ENCODE measurements at places on chromosomes 16 and 17. TPM values are rescaled to one million over a fixed set of nuclear protein-coding genes. Genes with fewer than 3 reads are reported as not detected.

The DYNLRB2 gene
- total RNA-seq, result not detected

The CDT1 gene
- 5.0 TPM for total RNA-seq

The TOB1 gene
- total RNA-seq, result 21.9 TPM

The CD7 gene
- not detected for total RNA-seq

The ARHGAP23 gene
- total RNA-seq, result 60.0 TPM

The TEKT1 gene
- total RNA-seq, result not detected

The TSPAN10 gene
- 0.81 TPM for total RNA-seq

The ITGB4 gene
- 0.40 TPM for total RNA-seq

The G6PC1 gene
- total RNA-seq, result not detected

The WSCD1 gene
- 1.3 TPM for total RNA-seq

The SLC5A2 gene
- not detected for total RNA-seq

The KRTAP3-2 gene
- total RNA-seq, result not detected

The CBLN1 gene
- total RNA-seq, result not detected

The DRC3 gene
- total RNA-seq, result 0.66 TPM

The CCDC78 gene
- 0.79 TPM for total RNA-seq

The HS3ST3A1 gene
- 1.5 TPM for total RNA-seq

The GJD3 gene
- total RNA-seq, result 2.0 TPM

The CACNG5 gene
- not detected for total RNA-seq

The MAFG gene
- total RNA-seq, result 17.3 TPM

The FNDC8 gene
- total RNA-seq, result not detected

The ALDOA gene
- total RNA-seq, result 543 TPM

The PLK1 gene
- 12.2 TPM for total RNA-seq

The CPNE7 gene
- 8.9 TPM for total RNA-seq

The KCNAB3 gene
- 0.13 TPM for total RNA-seq

The USP32 gene
- total RNA-seq, result 53.6 TPM

The PRR15L gene
- not detected for total RNA-seq

The SNX20 gene
- not detected for total RNA-seq
